ENCODE measurements at places on chromosomes 7 and 10.

- DNase-seq: no peak
Observed at GRCh38 chr7:100829150-100829716, 1.9 kb upstream of the EPHB4 start.

- no peak for DNase-seq
Observed at GRCh38 chr7:11120068-11120664, 146.5 kb downstream of the PHF14 start.

DNA sequence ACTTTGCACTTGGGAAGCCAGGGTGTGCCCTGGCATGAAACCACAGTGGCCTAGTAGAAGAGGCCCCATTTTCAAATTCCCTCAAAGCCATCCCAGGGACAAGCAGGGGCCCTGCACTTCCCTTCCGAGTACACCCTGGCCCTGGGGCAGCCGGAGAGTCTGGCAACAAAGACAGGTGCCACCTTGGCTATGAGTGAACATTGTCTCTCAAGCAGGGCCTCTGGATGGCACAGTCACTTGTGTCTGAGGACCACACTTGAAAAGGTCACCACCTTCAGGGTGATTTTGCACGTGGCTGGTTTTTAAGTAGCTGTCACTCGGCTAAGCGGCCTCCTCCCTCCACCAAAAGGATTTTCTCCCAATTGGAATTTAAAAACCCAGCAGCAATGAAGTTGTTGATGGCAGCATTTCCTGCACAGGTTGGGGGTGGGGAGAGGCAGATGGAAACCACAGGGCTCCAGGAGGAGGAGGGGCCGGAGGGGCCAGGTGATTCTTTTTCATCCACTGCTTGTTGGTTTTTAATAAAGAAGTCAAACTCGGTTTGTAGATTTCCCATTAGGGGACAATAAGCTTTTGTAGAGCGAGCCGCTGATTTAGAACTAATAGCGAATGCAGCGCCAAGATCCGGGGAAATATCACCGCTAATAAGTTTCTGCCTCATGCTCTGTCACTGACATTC is 33.9 kb downstream of the C10orf105 start:
- DNase-seq: no peak

DNA sequence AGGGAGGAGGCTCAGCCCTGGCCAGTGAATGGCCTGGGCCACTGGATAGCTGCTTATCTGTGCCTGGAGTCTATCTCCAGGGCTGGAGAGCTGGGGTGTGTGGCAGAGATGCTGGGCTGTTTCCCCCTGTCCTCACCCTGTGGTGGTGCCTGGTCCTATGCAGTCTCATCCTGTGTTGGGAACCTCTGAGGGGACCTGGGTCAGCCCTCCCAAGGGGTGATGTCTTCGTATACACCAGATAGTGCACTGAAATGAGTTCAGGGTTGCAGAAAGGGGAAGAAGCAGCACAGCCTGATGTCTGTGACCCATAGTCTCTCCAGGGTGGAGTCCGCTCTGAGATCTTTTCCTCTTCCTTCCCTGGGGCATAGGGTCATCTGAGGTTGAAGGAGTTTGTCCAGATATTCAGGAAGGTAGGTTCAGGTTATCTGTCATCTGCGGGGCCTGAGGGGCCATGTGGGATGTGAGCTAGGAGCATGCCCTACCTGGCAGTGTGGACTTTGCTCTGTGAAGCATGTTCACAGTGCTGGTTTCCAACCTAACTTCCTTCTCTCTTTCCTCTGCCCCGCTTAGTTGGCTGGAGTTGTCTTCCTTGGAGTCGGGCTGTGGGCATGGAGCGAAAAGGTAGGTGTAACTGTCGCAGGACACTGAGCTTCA is 33.4 kb upstream of the SH2D4B start:
- no peak for DNase-seq

DNA sequence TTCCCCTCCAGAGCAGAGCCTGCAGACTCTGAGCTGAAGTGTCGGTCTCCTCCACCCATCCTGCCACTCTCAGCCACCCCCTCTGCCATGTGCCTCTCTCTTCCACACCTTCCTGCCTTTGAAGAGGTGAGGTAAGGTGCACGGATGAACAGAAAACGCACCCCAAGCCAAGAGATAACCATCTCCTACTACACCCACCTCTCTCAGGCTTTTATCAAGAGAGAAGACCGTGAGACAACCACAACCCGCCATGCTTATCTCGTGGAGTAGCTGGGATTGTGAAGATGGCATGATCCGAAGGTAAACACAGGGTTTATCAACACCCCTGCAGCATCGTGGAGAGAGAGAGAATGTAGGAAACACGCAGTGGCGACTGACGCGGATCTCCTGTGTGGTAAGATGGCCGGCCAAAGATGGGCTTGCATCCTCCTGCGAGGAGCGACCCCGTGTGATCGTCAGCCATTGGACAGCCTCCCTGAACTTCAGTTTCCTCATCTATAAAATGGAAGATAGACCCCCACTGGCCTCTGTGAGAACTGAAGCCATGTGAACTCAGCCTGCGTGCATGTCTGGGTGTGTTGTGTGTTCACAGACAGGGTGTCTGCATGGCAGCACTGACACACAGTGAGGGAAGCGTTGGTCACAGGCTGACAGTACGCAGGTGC is 219.0 kb downstream of the DIP2C start:
- DNase-seq: no peak

DNA sequence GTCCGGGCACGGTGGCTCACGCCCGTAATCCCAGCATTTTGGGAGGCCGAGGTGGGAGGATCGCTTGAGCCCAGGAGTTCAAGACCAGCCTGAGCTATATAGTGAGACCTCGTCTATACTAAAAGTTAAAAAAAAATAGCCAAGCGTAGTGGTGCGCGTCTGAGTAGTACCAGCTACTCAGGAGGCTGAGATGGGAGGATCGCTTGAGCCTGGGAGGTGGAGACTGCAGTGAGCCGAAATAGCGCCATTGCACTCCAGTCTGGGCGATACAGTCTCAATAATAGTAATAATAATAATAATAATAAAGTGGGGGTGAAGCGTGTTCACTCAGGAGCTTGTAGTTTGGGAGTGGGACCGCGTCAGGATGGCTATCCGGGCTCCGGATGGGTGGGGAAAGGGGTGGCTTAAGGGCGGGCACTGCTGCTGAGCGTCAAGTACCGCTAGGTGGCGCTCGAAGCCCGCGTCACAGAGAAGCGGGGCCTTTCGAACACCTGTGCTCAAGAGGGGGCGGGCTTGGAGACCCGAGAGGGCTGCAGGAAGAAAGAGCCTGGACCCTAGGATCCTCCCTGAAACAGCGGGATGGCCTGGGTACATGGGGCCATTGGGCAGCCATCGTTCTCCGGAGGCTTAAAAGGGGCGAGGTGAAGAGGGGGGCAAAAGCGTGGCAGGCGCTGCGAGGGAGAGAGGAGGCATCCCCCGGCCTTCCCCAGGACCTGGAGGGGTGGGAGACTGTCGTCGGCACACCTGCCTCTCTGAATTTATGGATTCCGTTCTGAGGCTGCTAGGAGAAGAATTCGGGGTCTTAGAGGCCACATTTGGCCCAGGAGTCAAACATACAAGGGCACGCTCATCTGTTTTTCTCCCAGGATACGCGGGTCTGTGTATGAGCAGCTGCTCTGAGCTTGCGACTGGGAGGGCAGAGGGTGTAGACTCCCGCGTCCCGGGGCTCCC is 14.5 kb downstream of the LBX1 start:
- DNase-seq: peak; percentile 50

DNA sequence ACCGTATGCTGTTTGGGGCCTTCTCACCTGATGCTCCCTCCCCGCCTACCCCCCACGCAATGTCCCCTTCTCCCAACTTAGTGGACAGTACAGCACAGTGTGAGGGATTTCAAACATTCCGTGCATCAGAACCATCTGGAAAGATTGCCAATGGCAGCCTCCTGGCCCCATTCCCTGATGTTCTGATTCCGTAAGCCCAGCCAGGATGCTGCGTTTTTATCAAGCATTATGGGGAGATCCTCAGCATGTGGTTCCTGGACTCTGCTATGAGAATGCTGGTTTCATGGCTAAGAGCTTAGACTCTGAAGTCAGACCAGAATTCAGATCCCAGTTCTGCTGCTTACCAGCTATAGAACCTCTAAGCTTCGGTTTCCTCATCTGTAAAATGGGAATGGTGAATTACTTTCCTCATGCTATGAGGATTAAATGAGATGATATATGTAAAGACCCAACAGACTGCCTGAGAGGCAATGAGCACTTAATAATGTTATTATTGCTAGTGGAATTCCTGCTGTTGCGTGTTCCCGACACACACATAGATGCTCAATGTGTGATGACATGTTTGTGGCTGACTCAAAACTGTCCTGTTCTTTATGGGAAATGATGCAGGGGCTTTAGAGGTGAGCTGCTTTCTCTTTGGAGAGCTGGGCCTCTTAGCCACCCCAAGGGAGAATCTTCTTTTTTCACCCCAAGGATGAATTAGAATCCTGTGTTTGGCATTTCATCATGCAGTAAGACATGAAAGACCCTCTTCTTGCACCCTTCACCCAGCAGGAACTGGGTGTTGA is 60.8 kb upstream of the SMNDC1 start:
- DNase-seq: no peak

DNA sequence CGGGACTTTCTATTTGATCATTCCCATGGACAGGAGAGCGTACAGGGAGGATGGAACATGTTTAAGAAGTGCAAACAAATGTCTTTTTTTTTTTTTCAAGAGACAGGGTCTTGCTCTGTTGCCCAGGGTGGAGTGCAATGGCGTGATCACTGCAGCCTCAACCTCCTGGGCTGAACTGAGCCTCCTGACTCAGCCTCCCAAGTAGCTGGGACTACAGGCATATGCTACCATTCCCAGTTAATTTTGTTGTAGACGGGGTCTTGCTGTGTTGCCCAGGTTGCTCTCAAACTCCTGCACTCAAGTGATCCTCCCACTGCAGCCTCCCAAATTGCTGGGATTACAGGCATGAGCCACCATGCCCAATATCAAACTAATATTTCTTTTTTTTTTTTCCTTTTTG is 40.5 kb downstream of the SPDYE5 start:
- no peak for DNase-seq

- DNase-seq: no peak
Observed at GRCh38 chr10:1147810-1148209, 91.6 kb downstream of the WDR37 start.

DNA sequence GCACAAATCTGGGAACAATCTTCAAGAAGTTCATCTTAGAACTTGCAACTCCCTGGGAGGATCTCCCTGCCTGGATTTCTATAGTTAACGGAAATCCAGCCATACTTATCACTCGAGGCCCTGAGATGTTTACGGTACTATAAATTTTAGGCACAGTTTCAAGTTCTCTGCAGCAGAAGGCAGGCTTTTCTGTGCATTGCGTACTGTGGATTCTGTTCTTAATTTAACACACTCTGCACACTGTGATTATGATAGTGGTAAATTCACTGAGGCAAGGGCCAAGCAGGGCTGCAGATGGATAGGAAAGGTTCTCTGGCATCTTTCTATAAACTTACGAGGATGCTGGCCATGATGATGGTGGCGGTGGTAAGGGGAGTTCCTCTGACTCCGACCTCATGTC is 10.6 kb downstream of the INHBA start:
- DNase-seq: no peak

DNA sequence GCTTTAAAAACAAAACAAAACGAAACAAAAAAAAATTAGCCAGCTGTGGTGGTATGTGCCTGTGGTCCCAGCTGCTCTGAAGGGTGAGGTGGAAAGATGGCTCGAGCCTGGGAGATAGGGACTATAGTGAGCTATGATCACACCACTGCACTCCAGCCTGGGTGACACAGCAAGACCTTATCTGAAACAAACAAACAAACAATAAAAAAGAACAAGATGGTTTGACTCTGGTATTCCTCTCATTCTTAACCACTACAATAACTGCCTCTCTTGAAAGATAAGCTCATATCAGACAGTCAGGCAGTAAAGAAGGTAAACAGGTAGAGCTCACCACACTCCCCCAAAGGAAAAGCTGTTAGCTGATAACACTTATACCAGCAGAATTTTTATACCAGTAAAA is 14.1 kb upstream of the DUSP5 start:
- no peak for DNase-seq

DNA sequence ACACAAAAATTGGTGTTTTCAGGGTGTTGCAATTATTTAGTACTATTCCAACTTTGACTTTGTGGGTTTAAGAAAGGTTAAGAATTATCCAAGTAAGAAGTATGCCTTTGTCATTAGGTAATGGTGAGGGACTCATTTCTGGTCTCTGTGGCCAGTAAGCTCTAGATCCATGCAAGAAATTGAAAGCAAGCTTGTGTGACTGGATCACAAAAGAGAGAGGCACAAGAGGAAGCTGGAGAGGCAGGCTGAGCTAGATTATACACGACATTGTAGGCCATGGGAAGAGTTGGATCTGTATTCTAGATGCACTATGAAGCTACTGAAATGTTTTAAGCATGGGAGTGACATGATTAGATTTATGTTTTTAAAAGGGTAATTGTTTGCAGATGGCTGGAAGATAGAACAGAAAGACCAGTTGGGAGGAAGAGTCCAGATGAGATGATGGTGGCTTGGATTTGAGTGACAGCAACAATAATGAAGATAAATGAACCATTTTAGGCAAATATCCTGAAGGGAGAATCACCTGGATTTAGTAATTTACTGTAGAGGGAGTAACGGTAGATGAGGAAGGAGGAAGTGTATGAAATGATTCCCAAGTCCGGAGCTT is 50.0 kb downstream of the CALD1 start:
- no peak for DNase-seq

DNA sequence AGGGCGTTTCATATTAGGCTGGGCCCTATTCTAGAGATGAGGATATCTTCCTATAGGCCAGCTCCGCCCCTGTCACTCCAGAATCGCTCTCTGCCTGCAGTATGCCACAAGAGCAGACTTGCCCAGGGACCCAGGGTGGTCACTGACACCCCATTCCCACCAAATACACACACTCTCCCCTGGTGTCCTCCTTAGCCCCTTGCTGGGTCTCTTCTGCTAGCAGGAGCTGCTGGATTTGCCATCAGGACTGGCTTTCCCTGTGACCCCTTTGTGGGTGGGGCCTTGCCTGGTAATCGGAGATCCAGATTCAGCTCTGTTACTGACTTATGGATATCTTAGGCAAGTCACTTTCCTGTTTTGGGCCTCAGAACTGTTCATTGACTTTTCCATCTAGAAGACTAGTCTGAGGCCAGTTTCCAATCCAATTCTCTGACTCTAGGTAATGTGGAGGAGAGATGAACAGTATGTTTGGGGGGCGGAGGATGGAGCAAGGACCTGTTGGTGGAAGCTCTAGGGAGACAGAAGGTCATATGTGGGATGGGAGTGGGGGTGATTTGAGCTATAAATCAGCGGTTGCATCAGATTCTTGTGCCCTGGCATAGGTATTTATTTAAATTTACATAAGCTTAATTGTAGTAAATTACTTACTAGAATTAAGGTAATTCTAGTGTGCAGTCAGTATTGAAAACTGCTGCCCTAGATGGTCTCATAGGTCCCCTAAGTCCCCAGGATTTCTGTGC is 1.6 kb downstream of the TSPAN15 start:
- no peak for DNase-seq

GRCh38 chr10:124579011-124579399 is 117.4 kb downstream of the LHPP start:
- DNase-seq: no peak
